ENCODE measurements at places on chromosomes 5 and 9.

DNA sequence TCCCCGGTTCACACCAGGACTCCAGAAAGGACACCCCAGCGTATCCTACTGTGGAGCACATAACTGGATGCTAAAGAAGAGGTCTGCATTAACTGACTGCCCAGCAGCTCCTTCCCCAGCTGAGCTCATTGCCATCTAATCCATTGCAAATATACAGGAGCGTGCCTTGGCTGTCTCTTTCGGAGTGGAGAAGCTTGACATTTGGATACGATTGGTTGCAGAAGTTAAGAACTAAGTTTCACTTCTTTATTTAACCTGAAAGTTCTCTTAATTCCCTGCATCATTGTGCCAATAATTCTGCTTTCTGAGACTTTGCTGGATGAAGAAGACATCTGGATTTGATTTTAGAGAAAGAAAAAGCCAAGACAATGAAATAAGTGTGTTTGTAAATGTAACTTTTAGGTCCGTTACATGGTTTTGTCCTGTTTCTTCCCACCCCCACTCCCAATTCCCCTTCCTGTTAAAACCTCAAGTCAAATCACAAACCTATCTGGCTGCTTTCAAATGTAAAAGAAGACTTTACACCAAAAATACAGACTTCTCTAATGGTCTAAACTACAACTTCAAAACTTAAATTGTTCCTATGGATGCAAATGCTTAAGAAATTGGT is 33.9 kb downstream of the TAS2R1 start:
- DNase-seq = no peak

- DNase-seq = no peak
These were observed 123.8 kb downstream of the NR3C1 start for GRCh38 chr5:143279698-143280097.

- DNase-seq = no peak
These were observed 186.0 kb downstream of the DTWD2 start for GRCh38 chr5:118802335-118802734.

- no peak for DNase-seq
These were observed 138.1 kb upstream of the GRAMD2B start for GRCh38 chr5:126284977-126285696.

GRCh38 chr5:54344653-54345052 is 34.3 kb upstream of the ARL15 start:
- DNase-seq = no peak
